NCI-H2029 (cell line): ENCODE measurements at places on chromosomes 4 and X.

- DNase-seq, result no peak
These were observed 43.2 kb upstream of the SLC10A4 start for GRCh38 chr4:48439988-48440387.

- DNase-seq, result peak; percentile 8
These were observed 131.0 kb downstream of the DCLK2 start for GRCh38 chr4:150209140-150209829.

GRCh38 chr4:90718931-90719330, 591.7 kb downstream of the CCSER1 start:
- peak; percentile 4 for DNase-seq

- no peak for DNase-seq
These were observed 2024.0 kb downstream of the PCDH7 start for GRCh38 chr4:32744211-32744610.
